ENCODE measurements at places on chromosomes 12 and 14.

GRCh38 chr12:105523164-105524057 lies 192.9 kb downstream of the C12orf75 start:
- no peak for DNase-seq

DNA sequence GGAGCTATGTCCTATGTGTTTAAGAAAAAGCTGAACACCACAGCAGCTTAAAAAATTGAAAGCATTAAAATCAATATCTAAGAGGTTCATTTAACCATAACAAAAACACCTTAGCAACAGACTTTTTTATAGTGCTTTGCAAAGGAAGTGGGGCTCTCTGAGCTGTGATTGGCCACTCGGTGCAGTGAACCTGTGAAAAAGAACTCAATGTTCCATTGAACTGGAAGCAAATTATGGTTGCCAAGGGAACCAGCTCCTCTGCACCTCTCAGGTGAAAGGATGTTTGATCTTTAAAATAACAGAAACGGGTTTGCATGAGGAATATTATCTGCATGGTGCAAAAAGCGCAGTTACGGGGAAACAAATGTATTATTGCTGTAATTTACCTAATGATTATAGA lies 149.4 kb downstream of the SNAPC1 start:
- DNase-seq: no peak

DNA sequence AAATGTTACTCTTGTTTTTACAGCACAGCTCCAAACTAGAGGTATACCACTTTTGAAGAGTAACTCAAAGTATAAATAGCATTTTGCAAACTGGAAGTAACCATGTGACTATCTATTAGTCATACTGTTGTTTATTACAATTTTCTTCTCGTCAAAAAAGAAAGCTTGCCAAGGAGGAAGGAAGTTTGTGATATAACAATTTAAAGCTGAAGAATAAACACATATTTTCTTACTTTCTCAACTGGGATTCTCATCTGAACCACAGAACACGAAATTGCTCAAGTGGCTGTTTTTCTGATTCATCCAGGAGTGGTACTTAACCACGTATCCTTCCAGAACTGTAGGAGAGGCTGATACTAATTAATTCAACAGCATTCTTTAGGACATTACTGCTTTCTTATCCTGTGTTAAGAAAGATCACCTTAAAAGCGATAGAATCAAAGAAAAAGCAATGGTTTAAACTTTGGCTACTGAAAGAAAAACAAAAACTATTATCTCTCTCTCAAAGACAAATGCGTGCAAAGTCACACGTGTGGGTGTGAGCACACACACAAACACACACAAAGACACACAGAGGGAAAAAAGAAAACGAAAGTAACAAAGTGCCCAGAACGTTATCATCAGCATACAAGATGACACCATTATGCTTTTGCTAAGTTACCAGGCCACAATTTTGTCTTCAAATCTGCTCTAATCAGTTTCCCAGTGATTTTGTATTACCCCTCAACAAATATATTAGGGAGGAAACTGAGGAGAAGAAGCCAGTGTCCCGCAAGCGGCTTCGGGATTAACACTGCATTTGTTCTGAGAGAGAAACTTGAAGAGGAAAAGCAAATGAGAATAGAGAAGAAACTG lies at the start of gene CLEC2B:
Gene CLEC2B (minus strand): TSS at position 48 of the 855 bp plus-strand sequence.
- DNase-seq: no peak

DNA sequence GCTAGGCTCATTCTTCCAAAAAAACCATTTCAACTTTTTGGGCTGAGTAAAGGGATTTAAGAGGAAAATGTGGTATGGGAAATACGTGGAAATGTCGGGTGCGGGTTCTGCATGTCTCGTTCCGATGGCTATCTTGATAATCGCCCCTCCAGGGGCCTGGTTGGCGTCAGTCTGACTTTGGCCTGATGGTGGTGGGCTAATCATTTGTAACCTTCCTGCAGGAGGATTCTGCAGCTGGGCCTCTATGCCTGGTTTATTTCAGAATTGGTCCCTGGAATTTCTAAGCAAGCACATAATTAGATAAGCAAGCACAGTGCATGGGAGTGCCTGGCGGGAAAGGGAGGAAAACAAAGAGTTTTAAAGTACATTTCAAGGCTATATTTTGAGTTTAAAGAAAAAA lies 14.8 kb upstream of the SLC4A8 start:
- DNase-seq: no peak

DNA sequence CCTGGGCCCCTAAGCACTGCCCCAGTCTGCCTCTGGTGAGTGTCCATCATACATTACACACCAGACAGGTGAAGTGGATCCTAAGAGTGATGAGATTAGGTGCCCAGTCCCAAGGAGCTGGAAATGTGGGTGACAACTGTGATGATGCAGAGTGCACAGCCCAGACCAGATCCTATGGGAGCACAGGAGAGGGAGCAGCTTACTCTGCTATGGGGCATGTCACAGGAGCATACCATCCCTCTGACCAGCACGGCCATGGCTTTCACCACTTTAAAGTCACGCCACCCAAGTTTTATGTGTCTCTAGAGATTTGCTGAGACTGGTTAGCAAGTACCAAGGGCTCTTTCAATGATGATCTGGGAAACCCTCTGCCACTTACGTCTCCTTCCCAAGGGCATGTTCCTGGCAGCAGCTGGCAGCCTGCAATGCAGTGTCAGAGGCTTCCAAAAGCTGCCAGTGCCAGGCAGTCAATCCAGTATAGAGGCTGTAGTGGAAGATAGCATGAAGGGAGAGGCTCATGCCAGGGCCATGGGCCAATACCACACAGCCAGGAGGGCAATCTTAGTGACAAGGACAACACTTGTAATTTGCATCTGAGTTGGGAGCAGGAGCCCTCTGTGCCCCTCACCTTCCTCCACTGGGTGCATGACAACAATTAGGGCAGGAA lies 40.2 kb downstream of the STAB2 start:
- DNase-seq: no peak

- no peak for DNase-seq
These were observed 84.1 kb downstream of the TTC7B start for GRCh38 chr14:90732139-90732538.
